ENCODE measurements at places on chromosomes 2 and 18. TPM values are rescaled to one million over a fixed set of nuclear protein-coding genes. Genes with fewer than 3 reads are reported as not detected.
A peak's percentile ranks its signal among the peaks of the same experiment; 100 is the strongest.

Gene OSR1
- not detected for total RNA-seq

DNA sequence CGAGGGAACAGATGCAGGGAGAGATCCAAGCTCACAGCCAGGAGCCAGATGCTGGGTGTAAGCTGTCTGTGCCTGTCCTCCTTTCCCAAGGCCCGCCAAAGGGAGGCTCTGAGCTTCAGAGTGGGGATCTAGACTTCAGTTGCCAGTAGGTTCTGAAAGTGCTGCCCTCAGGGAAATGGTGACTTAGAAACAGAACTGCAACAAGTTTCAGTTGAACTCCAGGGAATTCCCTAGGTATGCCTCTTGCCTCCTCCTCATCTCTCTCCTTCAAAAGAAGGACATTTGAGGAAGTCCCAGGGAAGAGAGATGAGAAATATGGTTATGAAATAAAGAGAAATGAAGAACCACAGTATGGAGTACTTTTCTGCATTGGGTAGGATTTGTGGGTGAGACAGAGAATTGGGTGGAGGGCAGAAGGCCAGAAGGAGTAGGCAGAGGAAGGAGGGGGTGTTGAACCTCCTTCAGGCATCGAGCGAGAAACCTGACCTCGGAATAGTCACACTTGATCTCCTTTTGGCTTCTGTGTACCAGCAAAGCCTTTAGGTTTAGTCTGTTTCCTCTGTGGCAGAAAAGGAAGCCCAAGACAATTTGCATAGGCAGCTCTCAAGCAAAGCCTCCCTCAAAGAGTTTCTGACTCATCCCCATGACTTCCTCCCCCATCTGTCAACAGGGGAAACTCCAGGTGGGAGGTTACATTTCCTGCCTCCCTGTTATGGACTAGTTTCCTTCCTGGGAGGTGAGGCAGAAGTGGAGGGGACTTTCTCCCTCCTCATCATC is 45.7 kb downstream of the QPCT start:
- DNase-seq = peak; percentile 74

GRCh38 chr18:28684746-28685355 is 507.9 kb upstream of the CDH2 start:
- DNase-seq = no peak

GRCh38 chr2:168119515-168120141 is 127.8 kb downstream of the STK39 start:
- DNase-seq = peak; percentile 22

- DNase-seq = no peak
Measured at GRCh38 chr2:143473216-143473615, 344.0 kb downstream of the ARHGAP15 start.

GRCh38 chr2:69177063-69177771 is 164.2 kb downstream of the ANTXR1 start:
- DNase-seq = peak; percentile 50

Gene CCDC68
- 1.1 TPM for total RNA-seq

Gene SCN3A
- under 0.01 TPM for total RNA-seq

DNA sequence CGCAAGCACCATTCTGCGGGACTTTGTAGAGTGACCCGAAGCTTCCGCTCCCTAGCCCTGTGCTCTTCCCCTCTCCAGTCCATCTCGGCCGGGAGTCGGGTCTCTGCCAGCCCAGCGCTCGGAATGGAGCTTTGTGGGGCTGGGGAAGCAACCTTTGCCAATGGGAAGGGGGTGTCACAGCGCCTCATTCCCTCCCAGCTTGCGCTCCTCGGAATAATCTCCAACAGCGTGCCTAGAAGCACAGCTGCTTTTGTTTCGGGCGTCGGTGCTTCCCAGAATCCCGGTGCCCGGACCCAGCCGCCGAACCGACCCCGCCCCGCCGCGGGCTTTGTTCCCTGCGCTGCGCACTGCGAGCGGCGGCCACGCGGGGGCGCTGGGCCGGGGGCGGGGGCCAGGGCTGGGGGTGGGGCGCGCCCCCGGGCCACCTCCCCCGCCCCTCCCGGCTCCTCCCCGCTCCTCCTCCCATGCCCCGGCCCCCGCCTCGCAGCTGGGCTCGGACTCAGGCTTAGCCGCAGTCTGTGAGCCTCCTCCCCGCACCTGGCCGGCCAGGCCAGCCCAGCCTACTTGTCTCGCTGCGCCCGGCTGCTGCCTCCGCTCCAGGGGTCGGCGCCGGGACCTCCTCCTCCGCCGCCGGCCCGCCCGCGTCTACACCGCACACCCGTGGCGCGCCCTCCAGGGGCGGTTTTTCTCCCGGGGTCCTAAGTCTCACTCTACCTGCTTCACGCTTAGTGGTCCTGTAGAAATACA is 77.7 kb upstream of the SMAD2 start:
- peak; percentile 39 for DNase-seq

Gene PPP1R1C
- total RNA-seq = not detected

Gene CNDP1
- not detected for total RNA-seq

Gene TRIM43
- total RNA-seq = not detected
